ENCODE measurements at places on chromosomes 1 and 21.
A peak's percentile ranks its signal among the peaks of the same experiment; 100 is the strongest.

DNA sequence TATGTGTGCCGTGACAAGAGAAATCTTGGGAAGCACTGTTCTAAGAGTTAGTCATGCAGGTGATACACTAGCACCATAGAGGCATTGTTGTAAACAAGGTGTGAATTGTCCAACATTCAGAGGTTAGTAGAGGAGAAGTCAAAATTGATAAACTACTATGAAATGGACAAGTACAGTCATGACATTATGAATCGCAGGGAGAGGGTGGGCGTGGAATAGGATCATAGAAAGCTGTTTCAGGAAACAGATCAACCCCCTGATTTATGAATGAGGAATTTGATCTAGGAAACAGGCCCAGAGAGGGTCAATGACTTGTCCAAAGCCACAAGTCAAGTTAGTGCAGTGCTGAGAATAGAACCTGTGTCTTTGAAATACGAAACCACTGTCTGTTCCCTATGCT, 58.5 kb upstream of the LAX1 start:
- DNase-seq, result no peak

GRCh38 chr1:204150702-204151551, 917 bp downstream of the ETNK2 start:
- DNase-seq, result no peak

DNA sequence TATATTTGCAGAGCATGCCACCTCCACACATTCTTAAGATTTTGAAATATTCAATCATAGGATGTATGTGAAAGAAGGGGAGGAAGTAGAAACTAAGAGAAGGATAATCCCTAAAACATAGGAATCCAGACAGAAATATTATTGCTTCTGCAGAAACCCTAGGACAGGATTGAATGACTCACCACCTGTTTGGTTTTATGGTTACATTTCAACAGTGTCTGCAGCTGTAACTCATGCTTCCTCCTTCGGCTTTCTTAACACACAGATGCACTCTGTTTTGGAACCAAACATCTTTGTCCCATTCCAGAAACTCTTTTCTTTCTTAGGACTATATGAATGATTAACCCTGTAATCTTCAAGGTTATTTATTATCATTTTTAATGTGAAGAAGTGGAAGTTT, 20.7 kb downstream of the RGS7 start:
- DNase-seq, result no peak

GRCh38 chr1:55955016-55955621, 624.2 kb downstream of the PLPP3 start:
- DNase-seq, result peak; percentile 75

GRCh38 chr1:41804176-41804575, 114.5 kb downstream of the HIVEP3 start:
- no peak for DNase-seq

DNA sequence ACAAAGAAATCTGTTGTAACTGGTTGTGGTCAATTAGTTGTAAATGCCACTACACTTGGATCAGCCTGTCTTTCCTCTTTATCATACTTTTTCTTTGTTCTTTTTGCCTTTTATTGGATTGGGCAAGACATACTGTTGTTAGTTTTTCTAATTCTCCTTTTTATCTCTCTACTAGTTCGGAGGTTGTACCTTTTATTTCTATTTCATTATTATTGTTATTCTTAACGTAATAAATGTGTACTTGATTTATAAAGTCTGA, 59.2 kb downstream of the IVNS1ABP start:
- peak; percentile 51 for DNase-seq
